RWPE2 (cell line): ENCODE measurements at places on chromosomes 1 and 21.

DNA sequence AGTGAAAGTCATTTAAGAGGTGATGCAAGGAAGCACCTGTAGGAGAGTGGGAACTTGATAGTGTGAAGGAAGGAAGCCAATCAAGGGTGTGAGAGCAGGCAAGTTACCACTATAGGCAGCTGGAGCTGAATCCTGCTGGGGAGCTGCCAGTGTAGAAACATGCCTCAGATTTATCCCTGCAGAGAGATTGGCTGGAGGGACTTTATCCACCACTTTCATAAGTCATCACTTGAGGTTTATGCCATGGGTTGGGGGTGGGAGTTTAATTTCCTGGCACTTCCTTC, 443.6 kb downstream of the PLPP3 start:
- no peaks in the 10 kb centered on the region for H3K27me3 ChIP-seq
- no peak overlapping the region for H3K4me3 ChIP-seq
- H3K36me3 ChIP-seq: no peaks in the 10 kb centered on the region
- H3K27ac ChIP-seq: no peak overlapping the region
- H3K4me1 ChIP-seq: no peaks in the 10 kb centered on the region

- peaks cover 6% of the 10 kb centered on the region for H3K4me1 ChIP-seq
- H3K4me3 ChIP-seq: peak overlapping the region; percentile 61
- no peaks in the 10 kb centered on the region for H3K27me3 ChIP-seq
- H3K27ac ChIP-seq: peak overlapping the region; percentile 70
Observed at GRCh38 chr1:113903501-113904292, 902 bp downstream of the AP4B1 start.

DNA sequence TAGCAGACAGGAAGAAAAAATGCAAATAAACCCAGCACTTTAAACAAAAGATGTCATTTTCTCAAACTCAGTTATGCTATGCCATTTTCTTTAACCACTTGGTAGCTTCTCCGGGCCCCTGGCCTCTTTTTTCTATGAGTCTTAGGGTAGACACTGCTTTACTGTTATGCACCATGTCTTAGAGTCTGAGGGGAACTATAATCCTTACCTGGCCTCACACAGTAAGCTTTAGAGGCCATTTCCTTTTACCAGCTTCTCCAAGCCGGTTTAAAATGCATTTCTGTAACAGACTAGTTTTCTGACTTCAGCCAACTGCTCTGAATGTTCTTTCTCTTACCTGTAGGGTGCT, 73.7 kb upstream of the EDEM3 start:
- H3K27ac ChIP-seq: no peak overlapping the region
- no peak for DNase-seq
- H3K27me3 ChIP-seq: no peaks in the 10 kb centered on the region
- no peak overlapping the region for H3K4me3 ChIP-seq

GRCh38 chr21:24852610-24853195, 754.6 kb downstream of the MRPL39 start:
- H3K36me3 ChIP-seq: no peaks in the 10 kb centered on the region
- no peak overlapping the region for H3K4me3 ChIP-seq
- H3K27me3 ChIP-seq: no peaks in the 10 kb centered on the region
- no peak overlapping the region for H3K27ac ChIP-seq
- H3K4me1 ChIP-seq: no peaks in the 10 kb centered on the region

- peaks cover 20% of the 10 kb centered on the region for H3K27me3 ChIP-seq
- H3K4me1 ChIP-seq: no peaks in the 10 kb centered on the region
- no peaks in the 10 kb centered on the region for H3K36me3 ChIP-seq
- no peak overlapping the region for H3K27ac ChIP-seq
Observed at GRCh38 chr1:230429067-230429735, 3.1 kb upstream of the PGBD5 start.

DNA sequence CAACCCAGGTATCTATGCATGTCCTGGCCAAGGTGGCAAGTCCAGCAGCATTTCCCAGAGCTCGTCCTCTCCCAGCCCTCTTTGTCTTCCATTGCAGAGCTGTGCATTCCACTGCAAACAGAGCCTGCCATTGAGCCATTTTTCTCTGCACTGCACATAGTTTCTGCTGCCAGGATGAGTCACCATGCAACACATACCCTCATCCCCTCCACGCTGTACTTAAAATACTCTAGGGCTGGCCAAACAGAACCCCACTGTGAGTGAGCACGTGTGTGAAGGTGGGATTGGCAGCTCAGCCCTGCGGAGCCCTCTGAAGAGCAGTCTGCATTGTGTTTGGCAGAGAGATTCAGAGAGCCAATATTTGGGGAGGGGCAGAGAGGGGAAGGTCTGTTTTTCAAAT, 3.9 kb upstream of the ATP1B1 start:
- H3K27me3 ChIP-seq: no peaks in the 10 kb centered on the region
- peaks cover 2% of the 10 kb centered on the region for H3K4me1 ChIP-seq
- DNase-seq: no peak

- H3K27ac ChIP-seq: no peak overlapping the region
- no peaks in the 10 kb centered on the region for H3K4me1 ChIP-seq
- DNase-seq: no peak
- no peaks in the 10 kb centered on the region for H3K27me3 ChIP-seq
- peaks cover 3% of the 10 kb centered on the region; the same call in 1 of the 2 replicates for H3K36me3 ChIP-seq
Observed at GRCh38 chr21:46664316-46664995, 29.0 kb downstream of the PRMT2 start.

- H3K27me3 ChIP-seq: no peaks in the 10 kb centered on the region
- no peaks in the 10 kb centered on the region for H3K36me3 ChIP-seq
- no peak overlapping the region for H3K27ac ChIP-seq
- no peaks in the 10 kb centered on the region for H3K4me1 ChIP-seq
- DNase-seq: no peak
- no peak overlapping the region for H3K4me3 ChIP-seq
Observed at GRCh38 chr1:239884796-239885195, 206.9 kb upstream of the FMN2 start.
